ENCODE measurements at places on chromosomes 6 and 20. TPM values are rescaled to one million over a fixed set of nuclear protein-coding genes. Genes with fewer than 3 reads are reported as not detected.

SEL1L2 gene
- total RNA-seq, result not detected

CNBD2 gene
- total RNA-seq, result 12.9 TPM

HDDC2 gene
- 65.1 TPM for total RNA-seq

FNDC1 gene
- total RNA-seq, result 4.6 TPM

PTPRT gene
- not detected for total RNA-seq

MAS1L gene
- 0.42 TPM for total RNA-seq

MCHR2 gene
- total RNA-seq, result not detected

KIAA0408 gene
- total RNA-seq, result 10.1 TPM

RBPJL gene
- 0.44 TPM for total RNA-seq

GRM1 gene
- 0.30 TPM for total RNA-seq

GGTLC1 gene
- total RNA-seq, result not detected

EPM2A gene
- total RNA-seq, result 24.9 TPM

TCEA2 gene
- total RNA-seq, result 45.6 TPM

GUCA1A gene
- not detected for total RNA-seq

NR2E1 gene
- total RNA-seq, result not detected

TRIM31 gene
- not detected for total RNA-seq

SLC12A5 gene
- total RNA-seq, result 5.2 TPM

HCRTR2 gene
- not detected for total RNA-seq

CST7 gene
- not detected for total RNA-seq

C6orf58 gene
- total RNA-seq, result not detected

POLR1H gene
- total RNA-seq, result 22.4 TPM

GPSM3 gene
- total RNA-seq, result 10.2 TPM

FAM8A1 gene
- 47.6 TPM for total RNA-seq

TMEM217 gene
- not detected for total RNA-seq

RSPO4 gene
- total RNA-seq, result 0.59 TPM

CTSZ gene
- 83.5 TPM for total RNA-seq

ZNF184 gene
- 6.1 TPM for total RNA-seq
